ENCODE measurements at places on chromosomes 1 and 21.
A peak's percentile ranks its signal among the peaks of the same experiment; 100 is the strongest.

DNA sequence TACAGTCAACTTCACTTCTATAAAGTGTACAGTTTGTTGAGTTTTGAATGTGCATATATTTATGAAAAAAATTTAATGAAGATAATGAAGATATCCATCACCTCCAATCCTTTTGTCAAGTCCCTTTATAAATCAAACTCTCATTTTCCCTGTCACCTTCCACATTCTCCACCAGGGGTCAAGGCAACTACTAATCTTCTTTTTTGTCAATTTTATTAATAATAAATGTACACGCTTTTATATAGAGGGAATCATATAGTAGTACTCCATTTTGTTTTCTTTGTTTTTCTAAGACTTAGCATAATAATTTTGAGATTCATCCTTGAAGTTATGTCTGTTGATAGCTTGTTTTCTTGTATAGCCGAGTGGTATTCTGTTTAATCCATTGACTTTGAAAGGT lies 1594.2 kb upstream of the PRMT6 start:
- no peak for DNase-seq

- DNase-seq = peak; percentile 76
Observed at GRCh38 chr1:204507317-204508105, 8.7 kb upstream of the MDM4 start.

DNA sequence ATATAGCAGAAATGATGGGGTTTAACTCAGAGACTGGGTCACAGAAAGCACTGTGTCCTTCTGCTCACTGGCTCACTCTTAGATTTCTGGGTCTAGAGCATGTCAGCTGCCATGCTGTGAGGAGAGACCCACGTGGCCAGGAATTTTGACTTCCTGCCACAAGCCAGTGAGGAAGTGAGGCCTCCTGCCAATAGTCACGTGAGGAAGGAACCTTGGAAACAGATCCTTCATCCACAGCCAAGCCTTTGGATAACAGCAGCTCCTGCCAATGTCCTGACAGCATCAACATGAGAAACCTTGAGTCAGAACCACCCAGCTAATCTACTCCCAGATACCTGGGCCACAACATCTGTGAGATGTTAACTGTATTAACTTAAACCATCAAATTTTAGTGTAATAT lies 114.5 kb upstream of the PLPPR5 start:
- no peak for DNase-seq

- DNase-seq = no peak
Observed at GRCh38 chr1:232368821-232369321, 261.1 kb downstream of the SIPA1L2 start.

- DNase-seq = no peak
Observed at GRCh38 chr1:17875171-17875881, 120.2 kb downstream of the ACTL8 start.

DNA sequence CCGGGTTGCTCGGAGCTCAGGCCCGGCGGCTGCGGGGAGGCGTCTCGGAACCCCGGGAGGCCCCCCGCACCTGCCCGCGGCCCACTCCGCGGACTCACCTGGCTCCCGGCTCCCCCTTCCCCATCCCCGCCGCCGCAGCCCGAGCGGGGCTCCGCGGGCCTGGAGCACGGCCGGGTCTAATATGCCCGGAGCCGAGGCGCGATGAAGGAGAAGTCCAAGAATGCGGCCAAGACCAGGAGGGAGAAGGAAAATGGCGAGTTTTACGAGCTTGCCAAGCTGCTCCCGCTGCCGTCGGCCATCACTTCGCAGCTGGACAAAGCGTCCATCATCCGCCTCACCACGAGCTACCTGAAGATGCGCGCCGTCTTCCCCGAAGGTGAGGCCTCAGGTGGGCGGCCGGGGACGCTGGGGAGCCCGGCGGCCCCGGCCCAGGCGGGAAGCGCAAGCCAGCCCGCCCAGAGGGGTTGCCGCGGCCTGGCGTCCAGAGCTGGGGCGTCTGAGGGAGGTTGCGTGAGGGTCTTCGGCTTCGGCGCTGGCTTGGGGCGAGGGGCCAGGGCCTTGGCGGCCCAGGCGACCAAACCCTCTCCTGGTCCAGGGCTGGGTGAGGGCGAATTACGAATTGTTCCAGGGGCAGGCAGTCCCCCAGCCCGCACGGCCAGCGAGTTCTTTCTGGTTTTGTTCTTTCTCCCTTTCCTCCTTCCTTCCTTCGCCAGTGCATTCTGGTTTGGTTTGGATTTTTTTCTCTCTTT lies 805 bp downstream of the SIM2 start:
- DNase-seq = no peak

GRCh38 chr1:3552176-3552575 lies 59.1 kb downstream of the MEGF6 start:
- DNase-seq = no peak

GRCh38 chr1:53432611-53433010 lies 26.6 kb upstream of the DMRTB1 start:
- DNase-seq = no peak

DNA sequence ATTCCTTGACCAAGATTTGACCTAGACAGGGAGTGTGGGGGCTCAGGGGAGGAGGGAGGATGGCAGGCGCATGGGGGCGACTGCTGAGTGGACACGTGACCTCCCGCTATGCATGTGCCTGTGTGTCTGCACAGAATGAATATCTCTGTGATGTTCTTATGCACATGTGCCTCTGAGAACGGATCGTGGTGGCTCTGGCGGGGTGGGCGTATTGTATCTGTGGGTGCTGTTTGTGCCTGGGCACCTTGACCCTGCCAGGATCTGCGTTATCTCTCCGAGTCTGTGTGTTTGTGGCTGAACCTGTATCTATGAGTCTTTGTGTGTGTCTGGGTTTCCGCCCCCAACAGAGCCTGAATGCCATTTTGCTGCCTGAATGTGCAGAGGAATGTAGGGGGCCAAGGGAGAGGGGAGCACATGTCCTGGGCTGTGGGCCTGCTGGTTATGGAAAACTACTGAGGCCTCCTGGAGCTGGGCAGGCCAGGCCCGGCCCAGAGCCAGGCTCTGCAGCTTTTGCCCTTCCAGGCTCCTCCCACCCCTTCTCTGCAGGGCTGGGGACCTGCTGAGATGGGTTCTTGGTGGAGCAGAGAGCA lies 102.5 kb downstream of the EBNA1BP2 start:
- no peak for DNase-seq

- no peak for DNase-seq
Observed at GRCh38 chr1:230696722-230697437, 17.0 kb downstream of the AGT start.

DNA sequence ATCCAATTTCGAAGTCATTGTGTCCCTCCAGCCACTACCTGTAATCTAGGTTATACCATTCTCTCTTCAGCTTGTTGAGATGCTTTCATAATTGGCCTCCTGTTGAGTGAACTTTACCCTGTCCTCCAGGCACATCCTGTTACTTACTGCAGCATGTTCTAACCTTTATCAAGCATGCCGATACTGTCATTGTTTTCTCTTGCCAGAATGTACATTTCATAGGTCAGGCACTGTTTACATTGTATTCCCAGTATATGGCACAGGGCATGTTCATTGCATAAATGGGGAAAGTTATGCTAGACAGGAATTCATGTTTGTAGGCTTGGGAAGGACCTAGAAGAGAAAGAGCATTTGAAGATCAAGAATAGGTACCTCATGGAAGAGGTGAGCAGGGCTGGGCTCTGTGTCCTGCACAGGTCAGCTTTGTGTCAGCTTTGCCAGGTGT lies 10.2 kb downstream of the CXADR start:
- DNase-seq = no peak

DNA sequence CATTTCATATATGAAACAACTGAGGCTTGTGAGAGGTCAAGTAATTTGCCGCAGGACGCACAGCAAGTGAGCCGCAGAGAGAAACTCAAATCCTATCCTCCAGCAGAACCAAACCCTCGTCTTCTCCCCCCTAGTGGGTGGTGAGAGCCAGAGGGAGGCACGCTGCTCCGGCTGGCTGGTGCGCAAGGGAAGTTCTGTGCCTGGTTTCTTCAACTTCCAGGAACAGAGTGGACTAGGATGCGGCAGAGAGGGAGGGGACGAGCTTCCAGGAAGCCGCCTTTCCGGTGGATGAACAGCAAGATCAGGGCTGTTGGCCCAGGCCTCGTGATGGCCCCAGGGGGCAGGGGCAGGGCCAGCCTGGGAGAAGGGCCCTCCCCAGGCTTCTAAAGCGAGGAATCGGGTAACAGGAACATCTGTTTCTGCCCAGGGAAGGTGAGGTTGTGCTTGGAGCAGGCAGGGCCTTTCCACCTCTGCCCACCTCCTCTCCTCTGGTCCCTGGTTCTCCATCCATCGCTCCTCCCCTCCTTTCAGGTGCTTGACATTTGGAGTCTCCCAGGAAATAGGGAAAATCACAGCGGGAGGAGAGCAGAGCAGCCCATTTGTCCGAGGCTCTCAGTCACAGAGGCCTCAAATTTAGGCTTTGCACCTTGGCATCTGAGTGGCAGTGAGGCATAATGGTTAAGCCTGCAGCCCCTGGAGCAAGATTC lies 16.8 kb upstream of the PDIK1L start:
- DNase-seq = no peak

DNA sequence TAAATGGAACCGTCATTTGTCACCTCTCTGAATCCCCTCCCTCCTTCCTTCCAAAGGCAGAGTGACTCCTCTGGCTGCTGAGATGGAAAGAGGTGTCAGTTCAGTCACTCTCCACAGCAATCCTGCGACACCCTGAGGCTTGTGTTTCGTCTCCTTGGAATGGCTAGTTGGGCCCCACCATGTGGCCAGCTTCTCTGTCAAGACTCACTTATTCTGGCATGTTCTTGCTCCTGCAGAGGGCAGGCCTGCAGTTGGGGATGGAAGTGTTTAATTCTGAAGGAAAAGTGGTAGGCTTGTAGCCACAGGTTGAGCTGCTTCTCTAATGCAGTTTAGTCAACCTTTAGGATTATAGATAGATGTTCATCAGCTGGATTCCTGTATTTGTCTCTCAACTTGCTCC lies 149.6 kb downstream of the LMO4 start:
- DNase-seq = peak; percentile 38

DNA sequence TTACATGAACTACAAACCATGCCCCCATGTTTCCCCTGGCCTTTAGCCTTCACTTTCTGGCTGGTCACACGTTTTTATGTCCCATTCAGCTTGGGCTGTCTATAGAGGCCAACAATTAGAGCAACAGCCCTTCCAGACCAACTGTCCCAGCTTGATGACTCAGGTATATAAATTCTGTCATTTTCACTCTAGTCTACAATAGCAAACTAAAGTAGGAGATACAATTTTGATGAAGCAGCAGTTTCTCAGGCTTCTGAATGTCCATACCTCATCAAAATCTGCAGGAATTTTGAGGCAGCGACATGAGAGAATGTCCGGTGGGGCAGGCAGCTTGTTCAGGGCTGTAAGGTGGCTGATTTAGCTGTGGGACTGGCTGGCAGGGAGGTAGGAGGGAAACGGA lies 45.6 kb upstream of the VAV3 start:
- no peak for DNase-seq

DNA sequence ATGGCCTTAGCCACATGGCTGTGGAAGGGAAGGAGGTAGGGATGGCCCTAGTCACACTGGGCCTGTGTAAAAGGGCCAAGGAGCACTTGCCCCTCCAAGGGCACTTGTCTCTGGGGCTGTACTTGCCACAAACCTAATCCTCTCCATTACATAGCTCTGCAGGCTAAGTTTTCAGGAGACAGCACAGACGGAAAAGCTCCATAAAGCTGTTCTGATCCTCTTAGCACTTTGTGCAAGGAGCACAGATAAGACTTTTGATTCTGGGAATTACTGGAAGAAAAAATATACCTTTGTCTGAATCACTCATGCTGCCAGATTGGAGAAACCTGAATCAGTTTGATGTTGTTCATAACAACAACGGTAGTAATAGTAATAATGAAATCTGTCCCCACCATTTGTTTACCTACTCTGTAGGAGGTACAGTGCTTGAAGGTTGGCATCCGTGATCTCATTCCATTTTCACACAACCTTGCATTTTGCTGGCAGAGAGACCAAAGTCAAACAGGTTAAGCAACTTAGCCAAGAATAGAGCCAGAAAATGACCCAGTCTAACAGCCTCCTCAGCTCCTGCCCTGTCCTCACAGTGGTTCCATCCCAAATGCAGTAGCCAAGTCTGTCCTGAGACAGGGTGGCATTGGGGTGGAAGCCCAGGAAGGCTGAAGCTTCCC lies 207.1 kb downstream of the ROR1 start:
- no peak for DNase-seq

- no peak for DNase-seq
Observed at GRCh38 chr1:180255536-180256340, 25.7 kb downstream of the LHX4 start.

DNA sequence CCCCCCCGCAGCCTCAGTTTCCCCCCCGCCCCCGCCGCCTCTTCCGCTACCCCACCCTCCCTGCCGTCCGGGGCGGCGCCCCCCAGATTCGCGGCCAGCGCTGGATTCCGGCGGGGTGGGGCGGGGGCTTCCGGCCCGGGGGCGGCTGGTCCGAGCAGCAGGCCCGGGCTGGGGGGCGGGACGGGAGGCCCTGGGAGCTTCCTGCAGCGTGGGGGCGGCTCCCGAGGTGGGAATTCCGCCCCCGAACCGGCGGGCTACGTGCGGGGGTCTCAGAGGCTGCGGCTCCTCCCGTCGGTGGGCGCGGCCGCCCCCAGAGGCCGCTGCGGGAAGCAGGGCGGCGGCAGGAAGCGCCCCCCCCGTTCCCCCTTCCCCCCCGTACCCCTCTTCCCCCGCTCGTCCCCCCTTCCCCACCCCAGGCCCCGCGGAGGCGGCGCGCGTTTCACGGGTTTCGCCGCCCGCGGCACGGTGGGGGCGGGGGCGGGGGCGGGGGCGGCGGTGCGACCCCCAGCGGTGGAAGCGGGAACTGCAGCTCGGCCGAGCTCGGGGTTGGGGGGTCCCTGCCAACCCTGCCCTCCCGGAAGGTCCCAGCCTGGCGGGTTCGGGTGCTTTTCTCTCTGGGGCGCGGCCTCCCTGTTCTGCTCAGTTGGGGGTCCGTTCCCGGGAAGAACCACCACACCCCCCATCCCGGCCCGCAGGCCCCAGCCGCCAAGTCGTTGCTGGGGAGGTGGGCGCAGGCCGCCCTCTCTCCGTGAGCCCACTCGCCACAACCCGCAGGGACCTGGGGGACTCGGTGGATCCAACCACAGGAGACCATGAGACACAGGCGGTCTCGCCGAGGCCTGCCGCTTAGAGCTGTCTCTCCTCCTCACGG lies 76.3 kb downstream of the MORN1 start:
- peak; percentile 88 for DNase-seq

GRCh38 chr21:26847002-26847401 lies 1.8 kb upstream of the ADAMTS1 start:
- no peak for DNase-seq

- no peak for DNase-seq
Observed at GRCh38 chr1:18021242-18021641, 86.4 kb upstream of the IGSF21 start.

DNA sequence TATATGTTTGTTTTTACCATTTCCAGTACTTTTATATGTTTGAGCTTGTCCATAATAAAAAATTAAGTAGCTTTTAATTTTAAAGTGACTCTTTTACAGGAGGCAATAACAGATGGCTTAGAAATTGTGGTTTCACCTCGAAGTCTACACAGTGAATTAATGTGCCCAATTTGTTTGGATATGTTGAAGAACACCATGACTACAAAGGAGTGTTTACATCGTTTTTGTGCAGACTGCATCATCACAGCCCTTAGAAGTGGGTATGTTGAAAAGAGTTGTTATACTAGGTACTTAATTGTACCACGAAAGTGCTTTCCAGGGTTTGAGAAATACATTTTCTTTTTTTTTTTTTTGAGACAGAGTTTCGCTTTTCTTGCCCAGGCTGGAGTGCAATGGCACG lies 46.1 kb downstream of the RNF2 start:
- DNase-seq = no peak

Data from activated CD4-positive, alpha-beta T cell treated with anti-CD3 and anti-CD28 coated beads, Interleukin-2, amount 10 ng/mL, durations not matched to agents 24 days and 14 days (primary cell).